Activated CD4-positive, alpha-beta T cell treated with anti-CD3 and anti-CD28 coated beads for 4 hours (primary cell): ENCODE measurements at places on chromosomes 4 and X.

DNA sequence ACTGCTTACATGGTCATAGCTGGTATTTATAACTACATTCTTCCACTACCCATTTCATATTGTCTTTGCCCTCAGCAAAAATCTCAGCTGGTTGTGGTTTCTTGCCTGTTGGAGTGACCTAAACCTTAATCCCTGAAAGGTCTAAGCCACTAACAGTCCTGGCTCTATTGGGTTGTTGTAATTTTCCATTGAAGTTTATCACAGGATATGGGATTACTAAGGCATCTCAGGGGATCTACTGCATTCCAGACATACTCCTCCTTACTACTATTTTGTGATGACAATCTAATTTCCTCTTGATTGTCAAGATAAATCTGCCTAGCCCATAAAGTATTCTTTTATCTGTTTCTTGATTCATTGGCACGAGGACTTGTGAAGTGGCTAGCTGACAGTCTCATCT, 6.2 kb upstream of the OSTC start:
- no peak for DNase-seq

DNA sequence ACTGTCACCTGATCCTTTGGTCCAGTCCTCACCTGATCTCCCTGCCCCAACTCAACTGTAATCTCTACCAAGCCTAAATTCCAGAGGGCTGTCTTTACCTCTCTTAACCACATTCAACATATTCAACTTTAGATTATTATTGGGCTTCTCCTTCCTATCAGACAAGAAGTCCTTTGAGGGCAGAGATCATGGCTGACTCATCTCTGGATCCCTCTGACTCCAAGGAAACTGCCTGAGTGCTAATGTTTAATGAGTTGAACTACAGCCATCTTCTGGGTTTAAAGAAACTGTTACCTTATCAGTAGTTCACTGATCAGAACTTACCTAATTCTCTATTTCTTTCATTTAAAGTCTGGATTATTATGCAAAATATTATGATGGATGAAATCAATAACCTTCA, 135.7 kb downstream of the GPC3 start:
- DNase-seq = no peak

- no peak for DNase-seq
Observed at GRCh38 chr4:74335341-74336021, 27.2 kb downstream of the EPGN start.

DNA sequence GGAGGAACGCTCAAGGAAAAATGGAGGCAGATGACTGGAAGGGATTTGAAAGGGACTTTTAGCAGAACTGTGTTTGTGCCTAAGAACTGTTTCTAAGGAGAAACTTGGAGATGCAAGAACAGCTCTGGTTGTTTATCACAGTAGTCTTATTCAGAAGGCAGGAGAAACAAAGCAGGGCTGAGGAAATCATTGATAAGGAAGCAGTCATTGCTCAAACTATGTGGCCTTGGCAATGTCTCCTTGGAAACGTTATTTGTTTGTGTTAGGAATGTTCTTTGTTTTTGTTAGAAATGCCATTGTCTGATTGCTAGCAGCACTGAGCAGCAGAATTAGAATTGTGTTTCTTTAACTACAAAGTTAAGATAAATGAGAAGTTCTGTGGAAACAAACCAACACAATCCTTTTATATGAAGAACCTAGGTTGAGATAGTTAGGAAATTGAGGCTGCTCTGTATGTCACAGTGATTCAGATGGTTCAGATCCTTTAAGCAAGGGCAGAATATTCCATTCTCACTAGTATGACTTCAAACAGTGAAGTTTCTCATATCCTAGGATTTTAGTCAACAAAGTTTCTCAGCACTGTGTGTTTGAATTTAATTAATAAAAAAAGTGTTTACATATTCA, 1191.3 kb upstream of the IGFBP7 start:
- DNase-seq = no peak

DNA sequence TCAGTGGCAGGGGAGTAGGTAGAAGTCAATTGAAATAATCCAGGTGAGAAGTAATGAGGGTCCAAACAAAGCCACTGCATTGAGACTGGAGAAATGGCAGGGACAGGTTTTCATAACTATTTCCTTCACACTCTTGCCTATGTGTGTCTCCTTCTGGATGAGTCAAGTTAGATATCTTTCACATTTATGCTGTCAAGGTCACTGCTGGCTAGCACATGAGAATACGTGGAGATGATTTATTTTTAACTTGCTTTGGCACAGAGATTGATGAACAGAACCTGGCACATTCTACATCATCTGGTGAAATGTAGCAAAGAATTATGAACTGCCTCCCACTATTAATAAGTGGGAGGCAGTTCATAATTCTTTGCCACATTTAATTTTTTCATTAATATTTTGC, 66.7 kb upstream of the BOD1L1 start:
- no peak for DNase-seq

DNA sequence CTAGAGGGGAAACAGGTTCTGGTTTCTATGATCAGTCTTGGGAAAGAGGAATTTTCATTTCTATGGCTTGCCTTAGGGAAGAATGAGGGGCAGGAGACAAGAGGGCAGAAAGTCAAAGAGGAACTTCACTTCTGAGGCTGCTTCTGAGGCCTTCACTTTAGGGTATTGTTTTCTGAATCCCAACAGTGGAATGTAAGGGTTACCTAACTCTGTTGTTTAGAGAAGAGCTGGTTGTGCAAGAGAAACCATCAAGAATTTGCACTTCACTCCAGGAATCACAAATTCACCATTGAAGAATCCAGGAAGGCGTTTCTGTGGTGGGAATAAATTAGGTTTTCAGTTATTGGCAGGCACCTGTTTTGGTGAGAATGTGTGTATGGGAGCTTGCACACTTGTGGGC, 126.7 kb upstream of the AMOT start:
- DNase-seq = no peak

GRCh38 chrX:47239199-47239598, 6.4 kb downstream of the USP11 start:
- DNase-seq = no peak

DNA sequence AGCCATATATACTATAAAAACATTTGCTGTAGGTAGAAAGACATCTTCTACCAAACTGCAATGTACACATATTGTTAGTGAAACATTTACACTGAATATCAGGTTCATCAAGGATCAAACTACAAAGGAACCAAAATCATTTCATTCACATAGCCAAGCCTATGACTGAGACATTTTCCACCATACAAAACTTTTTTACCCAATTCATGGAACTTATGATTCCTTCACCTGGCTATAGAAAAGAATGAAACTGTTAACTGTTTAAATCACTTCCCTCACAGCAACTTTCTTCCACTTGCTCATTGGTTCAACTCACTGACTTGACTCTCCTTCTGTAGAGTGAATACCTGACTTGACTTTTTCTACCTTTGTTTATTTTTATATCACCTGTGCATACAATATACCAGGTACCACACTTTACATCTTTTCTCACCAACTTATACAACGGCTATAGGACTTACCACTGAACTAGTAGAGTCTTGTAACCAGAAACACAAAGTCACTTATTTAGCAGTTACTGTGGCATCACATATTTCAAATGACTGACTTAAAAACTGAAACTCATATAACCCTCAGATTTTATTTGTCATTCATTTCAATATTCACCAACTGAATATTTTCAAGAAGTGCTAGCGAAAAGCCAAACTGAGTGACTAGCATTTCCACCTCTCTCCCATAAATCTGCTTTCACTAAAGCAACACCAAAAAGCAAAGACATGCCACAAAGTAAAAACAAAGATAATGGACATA, 30.9 kb downstream of the CAMK2D start:
- no peak for DNase-seq

GRCh38 chr4:176321589-176321988, 1.8 kb downstream of the SPCS3 start:
- no peak for DNase-seq

DNA sequence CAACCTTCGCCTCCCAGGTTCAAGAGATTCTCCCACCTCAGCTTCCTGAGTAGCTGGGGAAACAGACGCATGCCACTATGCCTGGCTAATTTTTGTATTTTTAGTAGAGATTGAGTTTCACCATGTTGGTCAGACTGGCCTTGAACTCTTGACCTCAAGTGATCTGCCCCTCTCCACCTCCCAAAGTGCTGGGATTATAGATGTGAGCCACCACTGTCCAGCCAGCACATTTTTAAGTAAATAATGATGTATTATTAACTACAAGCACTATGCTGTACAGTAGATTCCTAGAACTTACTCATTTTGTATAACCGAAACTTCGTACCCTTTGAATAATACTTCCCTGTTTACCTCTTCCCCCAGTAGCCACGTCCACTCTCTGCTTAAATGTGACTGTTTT, 96.0 kb upstream of the GABRG1 start:
- no peak for DNase-seq

DNA sequence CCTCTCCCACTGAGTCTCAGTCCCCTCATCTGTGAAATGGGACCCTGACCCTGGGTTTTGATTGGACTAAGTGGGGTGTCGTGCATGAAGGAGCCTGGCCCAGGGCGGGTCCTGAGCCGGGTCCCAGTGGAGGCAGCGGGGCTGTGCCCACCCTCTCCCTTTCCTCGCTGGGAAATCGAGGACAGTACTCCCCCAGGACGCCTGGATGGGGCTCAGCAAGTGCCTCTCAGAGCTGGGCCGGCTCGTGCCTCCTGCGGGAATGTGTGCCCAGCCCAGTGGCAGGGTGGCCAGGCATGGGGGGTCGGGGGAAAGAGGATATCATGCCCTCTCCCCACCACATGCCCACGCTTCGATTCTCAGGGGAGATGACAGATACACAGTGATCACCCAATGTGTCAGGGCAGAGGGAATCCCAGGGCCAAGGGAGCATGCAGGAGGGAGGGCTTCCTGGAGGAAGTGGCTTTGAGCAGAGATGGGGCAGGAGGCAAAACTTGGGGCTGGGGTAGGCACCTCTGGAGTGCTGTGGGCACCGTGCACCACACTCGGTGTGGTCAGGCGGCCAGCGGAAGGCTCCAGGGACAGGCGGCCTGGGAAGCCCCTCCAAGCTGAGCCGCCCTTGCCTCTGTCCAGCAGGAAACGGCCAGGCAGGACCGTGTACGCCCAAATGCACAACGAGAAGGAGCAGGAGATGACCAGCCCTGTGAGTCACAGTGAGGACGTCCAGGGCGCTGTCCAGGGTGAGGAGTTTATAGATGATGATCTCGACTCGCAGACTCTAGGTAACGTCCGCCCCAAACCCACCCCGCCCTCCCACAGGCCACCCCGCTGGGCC, 203.0 kb downstream of the AFAP1 start:
- no peak for DNase-seq

GRCh38 chr4:128565565-128566186, 243.8 kb upstream of the JADE1 start:
- DNase-seq = no peak

DNA sequence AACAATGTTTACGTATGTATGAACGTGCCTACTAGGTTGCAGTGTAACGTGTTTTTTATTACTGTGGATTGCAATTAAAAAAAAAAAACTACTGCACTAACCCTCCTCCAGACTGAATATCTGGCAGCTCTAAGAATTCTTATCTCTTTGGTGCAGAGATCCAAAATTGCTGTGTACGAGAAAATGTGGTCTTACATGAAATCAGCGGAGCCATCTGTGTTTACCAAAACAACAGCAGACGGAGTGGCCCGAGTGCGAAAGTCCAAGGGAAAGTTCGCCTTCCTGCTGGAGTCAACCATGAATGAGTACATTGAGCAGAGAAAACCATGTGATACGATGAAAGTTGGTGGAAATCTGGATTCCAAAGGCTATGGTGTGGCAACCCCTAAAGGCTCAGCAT, 268.1 kb downstream of the THOC2 start:
- DNase-seq = no peak

DNA sequence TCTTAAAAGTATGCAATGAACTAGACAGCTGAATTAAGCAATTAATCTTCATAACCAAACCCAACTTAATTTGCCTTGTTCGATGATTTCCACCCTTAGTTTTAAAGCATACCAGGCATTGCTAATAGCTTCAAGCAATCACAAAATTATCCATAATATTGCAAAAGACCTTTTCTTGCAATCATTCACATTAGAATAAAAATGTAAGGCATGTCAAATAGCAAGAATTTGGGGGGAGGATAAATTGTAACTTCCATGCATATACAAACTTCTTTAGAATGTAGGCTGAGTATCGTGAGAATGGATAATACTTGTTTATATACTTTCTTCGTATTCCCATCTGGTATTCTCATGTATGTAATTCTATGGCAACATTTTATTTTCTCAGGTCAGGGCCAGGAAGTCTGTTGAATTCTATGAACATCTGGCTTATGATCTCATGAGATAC, 28.7 kb upstream of the BMP2K start:
- no peak for DNase-seq

DNA sequence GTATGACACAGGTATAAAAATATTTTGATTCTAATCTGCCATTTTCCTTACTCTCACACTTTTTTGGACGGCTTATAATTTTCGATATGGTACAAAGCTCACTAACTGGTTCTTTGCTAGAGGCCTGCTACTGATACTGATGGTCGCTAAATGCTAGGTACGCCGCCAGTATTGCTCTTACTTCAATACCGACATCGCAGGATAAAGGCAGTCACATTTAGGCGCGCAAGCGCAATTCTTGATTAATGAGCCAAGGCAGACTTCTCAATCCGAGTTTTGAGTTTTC, 557 bp upstream of the USP38 start:
- DNase-seq = no peak

DNA sequence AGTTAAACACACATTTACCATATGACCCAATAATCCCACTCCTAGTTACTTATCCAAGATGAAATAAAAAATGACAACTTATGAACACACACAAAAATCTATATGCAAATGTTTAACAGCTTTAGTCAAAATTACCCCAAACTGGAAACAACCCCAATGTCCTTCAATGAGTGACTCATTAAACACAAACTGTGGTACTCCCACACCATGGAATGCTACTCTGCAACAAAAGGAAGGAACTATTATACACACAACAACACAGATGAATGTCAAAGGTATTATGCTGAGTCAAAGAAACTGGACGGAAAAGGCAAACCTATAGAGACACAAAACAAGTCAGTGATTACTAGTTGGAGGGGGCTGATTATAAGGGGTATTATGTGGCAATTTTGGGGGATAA, 40.5 kb downstream of the MED14 start:
- DNase-seq = no peak

- DNase-seq = no peak
Observed at GRCh38 chr4:10620935-10621488, 63.6 kb downstream of the CLNK start.
